ENCODE measurements at places on chromosomes 13 and 19. TPM values are rescaled to one million over a fixed set of nuclear protein-coding genes. Genes with fewer than 3 reads are reported as not detected.

GRCh38 chr13:24663586-24663985 lies 16.6 kb upstream of the ATP12A start:
- DNase-seq: no peak

VASP gene
- total RNA-seq: 132 TPM

DNA sequence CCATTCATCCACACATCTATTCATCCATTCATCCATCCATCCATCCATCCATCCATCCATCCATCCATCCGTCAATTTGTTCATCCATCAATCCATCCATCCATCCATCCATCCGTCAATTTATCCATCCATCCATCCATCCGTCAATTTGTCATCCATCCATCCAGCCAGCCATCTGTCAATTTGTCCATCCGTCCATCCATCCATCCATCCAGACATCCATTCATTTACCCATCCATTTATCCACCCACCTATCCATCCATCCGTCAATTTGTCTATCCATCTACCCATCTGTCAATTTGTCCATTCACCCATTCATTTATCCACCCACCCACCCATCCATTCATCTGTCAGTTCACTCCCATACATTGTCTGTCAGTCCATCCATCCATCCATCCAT lies 209.5 kb upstream of the ZNF536 start:
- DNase-seq: no peak

DNA sequence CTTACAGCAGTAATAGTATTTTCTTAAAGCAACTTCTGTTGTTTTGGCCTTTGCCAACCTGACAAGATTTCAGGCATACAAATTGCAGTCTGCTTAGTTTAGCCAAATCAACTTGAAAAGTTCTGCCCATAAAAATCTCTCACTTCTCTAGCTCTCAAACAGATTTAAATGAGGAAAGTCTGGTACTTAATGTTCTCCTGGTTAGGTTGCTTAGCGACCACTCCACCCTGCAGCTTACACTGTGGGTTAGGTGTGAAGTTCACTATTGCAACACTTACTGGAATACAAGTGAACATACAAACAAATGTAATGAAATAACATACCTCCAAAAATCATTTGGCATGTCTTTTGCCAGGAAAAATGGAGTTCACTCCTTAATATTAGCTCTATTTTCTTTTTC lies 178.7 kb upstream of the PCDH9 start:
- no peak for DNase-seq

DNA sequence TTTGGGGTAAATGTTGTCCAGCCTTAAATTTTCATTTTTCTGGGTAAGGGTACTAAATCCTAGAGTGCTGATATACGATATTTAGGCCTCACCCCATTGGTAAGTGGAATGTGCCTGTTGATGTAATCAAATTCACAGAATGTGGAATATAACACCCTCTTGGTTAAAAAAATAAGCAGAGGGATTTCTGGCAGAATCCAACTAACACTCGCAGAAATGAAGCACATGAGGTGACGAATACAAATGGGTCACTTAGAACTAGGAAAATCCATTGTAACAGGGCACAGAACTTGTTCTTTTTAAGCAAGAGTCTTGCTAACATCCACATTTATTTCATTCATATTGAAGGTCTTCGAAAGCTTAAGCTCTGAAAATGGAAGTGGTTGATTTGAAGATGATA lies 320.3 kb downstream of the SHISA2 start:
- DNase-seq: no peak

DNA sequence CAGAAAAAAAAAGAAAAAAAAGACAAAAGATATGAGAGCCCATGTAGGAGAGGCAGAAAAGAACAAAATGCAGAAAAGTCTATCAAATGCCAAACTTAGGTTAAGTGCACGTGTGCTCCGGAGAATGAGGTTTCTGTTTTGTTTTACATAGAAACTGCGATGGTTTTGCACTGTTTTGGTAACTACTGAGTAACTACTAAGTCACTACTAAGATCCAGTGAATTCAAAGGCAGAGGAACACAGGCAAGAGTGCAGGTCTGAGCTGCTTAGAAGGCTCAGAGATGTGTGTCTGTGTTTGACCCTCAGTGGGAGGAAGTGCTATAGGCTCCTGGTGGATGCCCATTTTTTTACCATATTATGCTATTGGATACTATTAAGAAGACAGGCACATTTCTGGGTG lies 299.3 kb downstream of the NDFIP2 start:
- no peak for DNase-seq

RDH8 gene
- total RNA-seq: not detected

All from sigmoid colon (tissue), 7 donors.